Tongue (tissue), 3 donors: ENCODE measurements at places on chromosomes 16 and 17. TPM values are rescaled to one million over a fixed set of nuclear protein-coding genes. Genes with fewer than 3 reads are reported as not detected.

DNA sequence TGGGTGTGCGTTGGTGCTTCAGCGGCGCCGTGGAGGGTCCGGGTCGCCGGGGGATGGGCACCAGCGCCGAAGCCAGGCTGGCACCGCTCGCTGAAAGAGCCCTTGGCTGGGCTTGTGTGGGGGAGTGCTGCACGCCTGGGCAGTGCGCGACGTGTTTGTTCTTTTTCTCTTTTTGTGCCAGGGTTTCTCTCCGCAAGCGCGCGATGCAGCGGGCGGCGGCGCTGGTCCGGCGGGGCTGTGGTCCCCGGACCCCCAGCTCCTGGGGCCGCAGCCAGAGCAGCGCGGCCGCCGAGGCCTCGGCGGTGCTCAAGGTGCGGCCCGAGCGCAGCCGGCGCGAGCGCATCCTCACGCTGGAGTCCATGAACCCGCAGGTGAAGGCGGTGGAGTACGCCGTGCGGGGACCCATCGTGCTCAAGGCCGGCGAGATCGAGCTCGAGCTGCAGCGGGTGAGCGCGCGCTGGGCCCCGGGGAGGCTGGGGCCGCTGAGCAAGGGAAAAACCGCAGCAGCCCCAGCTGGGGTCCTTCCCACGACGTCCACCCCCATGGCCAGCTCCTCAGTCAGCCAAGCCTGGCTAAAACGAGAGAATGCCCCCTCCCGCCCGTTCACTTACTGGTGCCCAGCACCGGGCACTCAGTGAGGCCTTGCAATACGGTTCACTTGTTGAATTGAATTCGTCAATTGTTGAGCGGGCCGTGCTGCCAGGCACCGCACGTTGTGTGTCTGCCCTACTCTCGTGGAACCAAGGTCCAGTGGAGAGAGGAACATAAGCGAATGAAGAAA, 541 bp downstream of the GPT2 start:
- DNase-seq: no peak

DNA sequence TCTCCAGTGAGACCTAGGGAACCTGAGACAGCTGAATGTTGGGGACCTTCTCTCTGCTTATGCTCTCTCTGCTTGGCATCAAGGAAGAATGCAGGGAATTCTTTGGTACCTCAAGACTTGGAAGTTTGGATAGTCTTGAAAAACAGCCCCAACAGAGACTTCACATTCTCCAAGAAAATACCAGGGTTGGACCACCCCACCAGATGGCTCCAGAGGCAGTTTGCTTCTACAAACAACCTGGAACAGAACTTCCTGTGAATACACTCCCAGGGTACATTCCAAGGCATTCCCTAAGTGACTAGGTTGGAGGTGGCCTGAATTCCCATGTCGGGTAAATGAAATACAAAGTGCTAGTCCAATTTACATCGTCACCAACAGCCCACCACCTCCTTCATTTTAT, 314.4 kb downstream of the PMP22 start:
- no peak for DNase-seq

- peak; percentile 64 for DNase-seq
Observed at GRCh38 chr17:43467981-43468581, 15.7 kb upstream of the DHX8 start.

- no peak for DNase-seq
Observed at GRCh38 chr17:82978765-82979349, 100.6 kb upstream of the METRNL start.

GRCh38 chr16:81421536-81421935, 23.1 kb upstream of the CMIP start:
- no peak for DNase-seq

SPNS1 gene
- 14.8 TPM for total RNA-seq

- DNase-seq: peak; percentile 37
Observed at GRCh38 chr16:58339452-58339981, 44.7 kb upstream of the PRSS54 start.

GRCh38 chr17:9339958-9340357, 235.7 kb downstream of the STX8 start:
- DNase-seq: no peak

- DNase-seq: no peak
Observed at GRCh38 chr16:52721331-52721730, 174.4 kb upstream of the TOX3 start.

SLC5A10 gene
- total RNA-seq: not detected

DNA sequence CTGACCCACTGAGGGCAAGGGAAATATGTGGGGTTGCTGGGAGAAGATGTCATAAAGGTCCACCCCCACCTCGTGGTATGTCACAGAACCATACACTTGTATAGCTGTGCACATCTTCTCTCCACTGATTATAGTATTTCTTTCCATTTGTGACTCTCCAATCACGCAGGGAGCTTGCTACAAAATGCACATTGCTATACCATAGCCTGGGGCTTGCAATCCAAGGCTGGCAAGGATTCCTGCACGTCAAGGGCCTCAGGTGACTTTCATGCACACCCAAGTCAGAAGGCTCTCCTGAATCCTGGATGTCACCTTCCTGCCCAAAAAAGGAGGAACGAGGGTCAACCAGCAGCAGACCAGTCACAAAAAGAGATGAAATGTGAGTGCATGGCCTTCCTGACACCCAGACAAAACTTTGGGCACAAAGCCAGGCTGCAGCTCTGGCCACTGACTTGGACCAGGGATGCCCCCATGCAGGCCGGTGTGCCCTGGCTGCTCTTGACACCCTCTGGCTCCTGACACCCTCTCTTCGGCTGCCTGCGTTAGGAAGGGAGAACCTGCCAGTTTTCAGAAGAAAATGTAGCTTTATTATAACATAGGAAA, 12.1 kb downstream of the TBC1D26 start:
- DNase-seq: no peak

DNA sequence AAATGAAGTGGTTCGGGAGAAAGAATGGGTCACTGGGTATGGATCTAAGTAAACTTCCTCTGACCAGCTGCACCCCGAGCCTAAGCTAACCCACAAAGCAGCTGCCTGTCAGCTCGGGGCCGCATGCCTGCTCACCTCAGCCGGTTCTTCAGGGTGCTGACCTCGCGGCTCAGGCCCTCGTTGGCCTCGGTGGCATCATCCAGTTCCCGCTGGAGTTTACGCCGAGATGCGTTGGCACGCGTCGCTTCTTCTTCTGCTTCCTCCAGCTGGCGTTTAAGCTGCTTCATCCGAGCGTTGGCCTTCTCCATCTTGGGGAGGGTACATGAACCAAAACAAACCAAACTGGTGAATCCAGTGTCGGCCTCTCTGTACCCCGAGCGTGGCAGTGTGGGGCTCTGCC, 41.1 kb downstream of the NDEL1 start:
- no peak for DNase-seq

- peak; percentile 80 for DNase-seq
Observed at GRCh38 chr17:11823862-11824261, 173.4 kb downstream of the ZNF18 start.

DNA sequence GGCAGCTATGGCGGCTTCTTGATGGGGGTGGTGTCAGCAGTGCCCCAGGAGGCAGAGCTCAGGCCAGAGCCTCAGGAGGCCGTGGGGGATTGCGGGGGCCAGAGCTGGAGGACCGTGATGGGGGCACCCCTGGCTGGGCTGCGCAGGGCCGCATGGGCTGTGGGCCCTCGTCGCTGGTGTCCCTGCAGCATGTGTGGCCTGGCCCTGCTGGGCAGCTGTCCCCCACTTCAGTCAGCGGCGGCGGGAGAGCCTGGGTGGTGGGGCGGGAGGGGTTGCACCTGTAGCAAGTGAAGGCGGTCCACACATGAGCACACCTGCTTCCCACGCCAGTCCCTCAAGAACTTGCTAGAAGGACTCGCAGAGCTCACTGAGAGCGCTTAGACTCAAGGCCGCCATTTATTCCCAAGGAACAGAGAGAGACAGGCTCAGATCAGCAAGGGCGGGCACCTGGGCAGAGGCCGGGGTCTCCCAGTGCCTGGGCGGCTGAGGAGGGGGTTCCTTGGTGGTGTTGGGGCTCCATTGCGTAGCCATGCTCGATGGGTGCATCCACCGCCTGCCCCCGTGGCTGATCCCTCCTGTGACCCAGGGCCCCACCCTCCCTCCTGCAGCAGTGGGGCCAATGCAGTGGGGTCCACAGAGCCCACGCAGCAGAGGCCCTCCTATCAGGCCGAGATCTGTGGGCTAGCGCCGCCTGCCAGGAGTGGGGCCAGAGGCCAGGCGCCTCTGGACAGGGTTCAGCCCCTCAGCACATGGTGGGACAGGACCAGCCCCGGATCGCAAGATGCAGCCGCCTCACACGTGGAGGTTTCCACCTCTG, 15.7 kb downstream of the PRSS27 start:
- DNase-seq: no peak

GRCh38 chr16:81481207-81481821, 36.7 kb downstream of the CMIP start:
- no peak for DNase-seq

- DNase-seq: no peak
Observed at GRCh38 chr17:75548813-75549212, 23.3 kb downstream of the LLGL2 start.

- DNase-seq: no peak
Observed at GRCh38 chr17:65901394-65901793, 290.5 kb downstream of the CEP112 start.

GRCh38 chr17:11618861-11619566, 20.7 kb downstream of the DNAH9 start:
- DNase-seq: no peak

- no peak for DNase-seq
Observed at GRCh38 chr16:21203155-21203797, 8.1 kb downstream of the ZP2 start.

DNA sequence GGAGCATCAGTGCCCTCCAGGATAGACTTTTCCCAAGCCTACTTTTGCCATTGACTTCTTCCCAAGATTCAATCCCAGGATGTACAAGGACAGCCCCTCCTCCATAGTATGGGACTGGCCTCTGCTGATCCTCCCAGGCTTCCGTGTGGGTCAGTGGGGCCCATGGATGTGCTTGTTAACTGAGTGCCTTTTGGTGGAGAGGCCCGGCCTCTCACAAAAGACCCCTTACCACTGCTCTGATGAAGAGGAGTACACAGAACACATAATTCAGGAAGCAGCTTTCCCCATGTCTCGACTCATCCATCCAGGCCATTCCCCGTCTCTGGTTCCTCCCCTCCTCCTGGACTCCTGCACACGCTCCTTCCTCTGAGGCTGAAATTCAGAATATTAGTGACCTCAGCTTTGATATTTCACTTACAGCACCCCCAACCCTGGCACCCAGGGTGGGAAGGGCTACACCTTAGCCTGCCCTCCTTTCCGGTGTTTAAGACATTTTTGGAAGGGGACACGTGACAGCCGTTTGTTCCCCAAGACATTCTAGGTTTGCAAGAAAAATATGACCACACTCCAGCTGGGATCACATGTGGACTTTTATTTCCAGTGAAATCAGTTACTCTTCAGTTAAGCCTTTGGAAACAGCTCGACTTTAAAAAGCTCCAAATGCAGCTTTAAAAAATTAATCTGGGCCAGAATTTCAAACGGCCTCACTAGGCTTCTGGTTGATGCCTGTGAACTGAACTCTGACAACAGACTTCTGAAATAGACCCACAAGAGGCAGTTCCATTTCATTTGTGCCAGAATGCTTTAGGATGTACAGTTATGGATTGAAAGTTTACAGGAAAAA, 9.7 kb upstream of the CYLD start:
- peak; percentile 51 for DNase-seq

ACSF2 gene
- 44.3 TPM for total RNA-seq

SLC13A2 gene
- total RNA-seq: 1.1 TPM

SSTR5 gene
- 0.72 TPM for total RNA-seq

- DNase-seq: no peak
Observed at GRCh38 chr17:28379814-28380801, 8.6 kb downstream of the SARM1 start.

- no peak for DNase-seq
Observed at GRCh38 chr16:81329947-81330346, 15.2 kb downstream of the GAN start.

DNA sequence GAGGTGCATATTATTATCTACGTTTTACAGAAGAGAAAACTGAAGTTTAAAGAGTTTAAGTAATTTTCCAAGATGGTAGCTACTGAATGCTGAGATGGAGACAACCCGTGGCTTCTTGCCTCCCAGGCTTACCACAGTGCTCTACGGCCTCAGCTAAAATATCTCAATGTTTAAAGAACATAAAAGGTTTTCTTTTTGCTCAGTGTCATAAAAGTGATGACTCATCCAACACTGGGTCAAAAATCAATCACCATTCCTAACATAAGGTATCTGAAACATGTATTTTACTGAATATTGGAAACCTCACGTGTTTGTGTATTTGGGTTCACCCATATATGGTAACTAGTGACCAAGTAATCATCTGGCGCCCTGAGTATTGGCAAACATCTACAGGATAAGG, 18.4 kb downstream of the ABCA9 start:
- DNase-seq: no peak

- DNase-seq: no peak
Observed at GRCh38 chr17:5422505-5422904, 2.5 kb downstream of the RPAIN start.

KRTAP9-8 gene
- total RNA-seq: not detected

DNA sequence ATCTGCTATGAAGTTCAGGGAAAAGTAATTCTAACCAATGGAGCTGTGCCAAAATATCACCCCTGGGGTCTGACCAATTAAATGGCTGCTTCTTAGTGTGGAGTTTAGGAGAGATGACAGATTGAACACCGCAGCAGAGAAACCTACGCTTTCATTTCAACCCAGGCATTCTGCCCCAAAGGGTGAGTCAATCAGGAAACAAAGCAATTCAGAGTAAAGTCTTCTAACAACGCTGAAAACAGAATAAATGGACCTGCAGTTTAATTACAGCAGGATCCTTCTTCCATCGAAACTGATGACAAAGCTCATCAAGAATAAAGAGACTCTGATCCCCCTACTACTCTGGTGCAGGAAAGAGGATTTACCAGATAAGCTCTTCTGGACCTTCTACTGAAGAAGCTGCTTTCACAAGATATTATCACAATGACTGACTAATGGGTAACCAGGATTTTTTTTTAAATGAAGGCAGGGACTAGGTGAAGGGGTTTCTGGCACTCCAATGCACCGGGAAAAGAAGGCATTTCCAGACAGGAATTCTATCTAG, 16.7 kb downstream of the RFFL start:
- peak; percentile 55 for DNase-seq

ATF7IP2 gene
- 4.1 TPM for total RNA-seq

MYL4 gene
- 905 TPM for total RNA-seq

TEX19 gene
- not detected for total RNA-seq

DNA sequence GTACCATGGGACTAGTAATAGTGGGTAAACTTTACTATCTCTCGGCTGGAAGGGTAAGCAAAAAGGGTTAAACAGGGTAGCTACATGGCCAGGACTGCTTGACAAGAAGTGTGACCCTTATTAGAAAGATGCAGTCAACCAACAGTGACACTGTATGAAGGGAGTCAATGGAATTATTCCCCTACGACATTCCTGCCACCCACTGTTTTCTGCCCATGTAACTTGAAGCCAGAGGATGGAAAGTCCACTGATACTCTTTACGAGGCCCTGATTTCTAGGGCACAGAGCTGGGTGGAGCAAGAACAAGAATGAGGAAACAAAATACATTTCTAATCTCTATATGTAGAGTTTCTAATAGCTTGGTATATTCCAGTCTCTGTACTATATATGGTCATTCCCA, 1102.5 kb downstream of the CDH11 start:
- DNase-seq: no peak

KIAA0513 gene
- 6.8 TPM for total RNA-seq
